Cardiac fibroblast (primary cell): ENCODE measurements at places on chromosomes 6 and 20.
A peak's percentile ranks its signal among the peaks of the same experiment; 100 is the strongest.

- DNase-seq = peak; percentile 25
These were observed 121.1 kb downstream of the PLEKHG1 start for GRCh38 chr6:150720774-150721233.

DNA sequence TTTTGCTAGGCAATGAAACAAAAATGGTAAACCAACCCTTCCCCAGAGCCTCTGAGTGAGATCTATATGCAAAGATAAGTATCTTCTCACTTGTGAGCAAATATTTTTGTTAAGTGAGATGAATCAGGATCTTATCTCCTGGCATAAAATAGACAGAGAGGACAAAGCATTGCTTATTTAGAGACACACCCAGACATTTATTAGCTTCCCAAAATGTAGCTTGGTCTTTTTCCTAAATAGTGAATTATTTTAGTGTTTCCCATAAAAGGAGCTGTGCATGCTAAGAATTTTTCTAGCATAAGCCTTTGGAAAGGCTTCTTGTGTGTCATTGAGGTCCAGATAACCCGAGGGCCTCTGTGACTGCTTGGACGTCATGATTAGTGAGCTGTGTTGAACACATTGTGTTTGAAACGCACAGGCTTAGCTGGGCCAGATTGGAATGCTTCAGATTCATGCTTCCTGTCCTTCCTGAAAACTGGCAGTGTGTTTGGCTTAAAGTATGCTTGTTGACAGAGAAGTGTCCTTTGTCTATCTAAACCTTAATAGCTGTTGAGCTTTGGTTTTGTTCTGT, 16.5 kb downstream of the MTHFD1L start:
- peak; percentile 99 for DNase-seq

DNA sequence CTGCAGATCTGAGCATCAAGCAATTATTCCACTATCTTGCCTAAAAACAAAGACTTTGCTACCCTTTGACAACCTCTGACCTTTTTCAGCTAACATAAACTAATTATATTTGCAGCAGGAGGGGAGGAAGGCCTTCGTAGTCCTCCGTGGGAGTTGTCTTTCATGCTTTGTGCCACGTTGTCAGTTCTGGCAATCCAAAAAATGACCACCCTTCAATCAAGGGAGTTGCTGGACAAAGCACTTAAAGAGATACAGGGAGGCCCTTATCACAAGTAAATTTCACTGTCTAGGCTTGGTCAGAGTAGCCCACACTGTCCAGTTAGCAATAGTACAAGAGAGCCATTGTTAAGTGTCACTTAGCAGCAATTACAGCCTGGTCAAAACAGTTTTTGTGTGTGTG, 578.9 kb downstream of the HAO1 start:
- no peak for DNase-seq

GRCh38 chr6:41182069-41183034, 18.6 kb downstream of the TREML2 start:
- DNase-seq = peak; percentile 72

- DNase-seq = peak; percentile 24
These were observed 49.5 kb downstream of the TRERF1 start for GRCh38 chr6:42402184-42402583.

- no peak for DNase-seq
These were observed 178.6 kb downstream of the PLCB1 start for GRCh38 chr20:8310618-8311017.

DNA sequence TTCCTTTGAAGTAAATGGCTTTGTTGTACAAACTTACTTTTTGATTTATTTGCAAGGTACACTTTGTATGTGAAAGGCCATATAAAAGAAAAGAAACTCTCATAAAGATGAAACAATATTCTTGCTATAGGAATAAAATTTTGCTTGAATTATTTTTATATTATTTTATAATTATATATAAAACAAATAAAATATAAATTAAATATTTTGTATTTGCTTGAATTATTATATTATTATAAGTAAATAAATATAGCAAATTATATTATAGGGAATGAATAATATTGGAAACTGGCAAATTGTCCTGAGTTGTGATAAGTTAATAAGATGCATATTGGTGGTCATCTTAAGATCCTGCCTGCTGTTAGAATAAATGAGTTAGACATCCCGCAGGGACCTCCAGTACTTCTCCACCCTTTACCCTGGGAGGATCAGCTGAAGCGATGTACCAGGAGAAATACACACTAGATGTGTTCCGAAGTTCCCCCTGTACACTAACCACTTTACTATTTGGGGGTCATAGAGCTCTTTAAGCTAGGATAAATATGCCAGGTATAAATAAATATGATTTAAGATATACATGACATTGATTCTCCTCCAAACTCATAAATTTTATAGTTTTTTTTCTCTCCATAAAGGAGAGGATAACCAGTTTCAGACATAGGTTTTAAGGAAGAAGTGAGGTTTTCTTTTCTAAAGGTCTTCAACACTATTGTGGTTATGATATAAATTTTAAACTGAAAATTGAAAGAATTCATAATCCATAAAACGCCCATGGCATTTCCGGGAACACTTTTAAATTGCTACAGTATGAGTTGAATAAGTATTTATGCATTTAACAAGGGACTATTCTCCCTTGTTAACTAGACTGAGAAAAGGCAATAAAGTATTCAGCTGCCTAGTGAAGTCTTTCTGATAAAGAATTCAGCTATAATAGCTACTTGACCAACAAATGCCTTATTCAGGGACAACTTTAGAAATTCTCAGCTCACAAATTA, 486.3 kb upstream of the MARCKS start:
- no peak for DNase-seq

DNA sequence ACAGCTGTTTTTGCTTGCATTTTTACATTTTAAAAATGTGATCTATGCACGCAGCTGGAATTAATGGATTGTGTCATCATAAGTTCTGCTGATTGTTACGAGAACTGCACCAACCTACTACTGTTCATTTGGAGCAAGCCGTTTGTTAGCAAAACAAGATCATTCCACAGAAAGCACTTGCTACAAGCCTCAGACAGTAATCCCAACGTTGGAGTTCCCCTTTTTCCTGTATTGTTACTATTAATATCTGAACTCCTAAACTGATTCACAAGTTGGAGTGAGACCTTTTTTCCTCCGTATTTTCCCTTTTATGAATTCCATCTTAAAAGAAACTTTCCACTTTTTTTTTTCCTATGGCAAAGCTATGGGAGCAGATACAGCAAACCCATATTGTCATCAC, 3.5 kb downstream of the TENT5A start:
- DNase-seq = no peak
